ENCODE measurements at places on chromosomes 1 and 21. TPM values are rescaled to one million over a fixed set of nuclear protein-coding genes. Genes with fewer than 3 reads are reported as not detected.

- peak; percentile 62 for DNase-seq
Observed at GRCh38 chr1:223748773-223749733, 36.7 kb downstream of the CAPN2 start.

GRCh38 chr1:118960026-118960561 lies 28.0 kb downstream of the TBX15 start:
- no peak for DNase-seq

GRCh38 chr21:35058058-35058457 lies 9.0 kb upstream of the RUNX1 start:
- no peak for DNase-seq

The TTF2 gene
- 13.1 TPM for total RNA-seq

The CR1L gene
- total RNA-seq = not detected

- peak; percentile 32 for DNase-seq
Observed at GRCh38 chr1:218345673-218346390, 696 bp downstream of the TGFB2 start.
